ENCODE measurements at places on chromosomes 7 and 10.

DNA sequence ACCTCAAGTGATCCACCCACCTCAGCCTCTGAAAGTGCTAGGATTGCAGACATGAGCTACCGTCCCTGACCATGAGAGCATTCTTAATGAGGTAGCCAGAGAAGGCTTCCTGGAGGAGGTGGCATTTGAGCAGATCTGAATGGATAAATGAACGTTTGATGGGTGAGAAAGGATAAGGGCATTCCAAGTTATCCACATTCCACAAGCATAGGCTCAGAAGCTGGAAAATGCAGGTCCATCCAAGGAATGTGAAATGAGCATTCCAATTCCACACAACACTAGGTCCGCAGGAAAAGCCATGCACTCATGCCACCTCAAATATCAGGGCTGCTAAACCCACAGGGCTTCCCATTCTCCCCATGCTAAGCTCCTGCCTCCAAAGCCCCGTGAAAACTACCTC lies 17.0 kb downstream of the TMEM130 start:
- DNase-seq: no peak

DNA sequence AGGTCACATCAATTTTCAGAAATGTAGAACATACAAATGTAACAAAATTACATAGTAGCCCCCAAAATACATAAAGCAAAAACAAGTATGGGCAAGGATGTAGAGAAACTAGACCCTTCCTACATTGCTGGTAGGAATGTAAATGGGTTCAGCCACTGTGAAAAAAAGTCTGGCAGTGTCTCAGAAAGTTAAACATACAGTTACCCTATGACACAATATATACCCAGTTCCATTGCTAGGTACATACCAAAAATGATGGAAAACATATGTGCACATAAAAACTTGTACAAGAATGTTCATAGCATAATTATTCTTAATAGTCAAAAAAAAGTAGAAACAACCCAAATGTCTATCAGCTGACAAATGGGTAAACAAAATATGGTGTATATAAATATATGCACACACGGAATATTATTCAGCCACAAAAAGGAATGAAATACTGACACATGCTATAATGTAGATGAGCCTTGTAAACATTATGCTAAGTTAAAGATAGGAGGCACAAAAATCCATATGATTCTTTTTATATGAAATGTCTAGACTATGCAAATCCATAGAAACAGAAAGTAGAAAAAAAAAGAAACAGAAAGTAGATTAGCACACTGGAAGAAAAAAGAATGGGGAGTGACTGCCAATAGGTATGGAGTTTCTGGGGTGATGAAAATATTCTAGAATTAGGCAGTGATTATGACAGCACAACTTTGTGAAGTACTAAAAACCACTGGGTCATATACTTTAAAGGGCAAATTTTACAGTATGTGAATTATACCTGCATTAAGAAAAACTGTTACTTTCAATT lies 13.5 kb downstream of the HERPUD2 start:
- no peak for DNase-seq

DNA sequence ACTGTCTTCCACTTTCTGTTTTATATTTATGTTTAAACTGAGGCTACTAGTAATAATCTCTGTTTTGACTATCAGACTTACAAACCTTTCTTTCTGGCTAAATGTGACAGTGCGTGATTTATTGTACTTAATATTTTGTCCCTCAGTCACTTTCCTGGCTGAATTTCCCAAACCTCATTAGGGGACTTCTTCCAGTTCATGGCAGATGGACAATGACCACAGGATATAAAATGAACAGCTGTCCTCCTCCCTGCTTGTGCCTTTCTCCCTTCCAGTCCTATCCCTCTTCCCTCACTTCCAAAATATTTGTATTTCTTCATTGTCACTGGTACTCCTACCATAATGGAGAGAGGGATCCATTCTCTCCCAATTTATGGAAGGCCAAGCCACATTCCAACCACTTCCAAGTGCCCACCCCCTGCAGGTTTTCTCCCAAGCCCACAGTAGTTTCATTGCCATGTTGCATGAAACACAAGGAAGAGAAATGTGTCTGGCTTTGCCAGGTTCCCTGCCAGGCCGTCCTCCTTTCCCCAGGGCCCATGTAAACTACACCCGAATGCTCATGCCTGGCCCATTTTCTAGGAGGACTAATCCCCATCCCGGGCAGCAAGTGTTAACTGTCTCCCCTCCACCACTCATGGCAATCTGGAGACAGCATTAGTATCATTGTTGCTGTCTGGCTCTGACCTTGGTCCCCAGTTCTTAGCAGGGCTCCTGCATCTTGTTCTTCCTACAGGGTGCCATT lies 269.5 kb upstream of the SLC26A5 start:
- DNase-seq: no peak

- no peak for DNase-seq
These were observed 60.8 kb downstream of the AOAH start for GRCh38 chr7:36663481-36663880.

DNA sequence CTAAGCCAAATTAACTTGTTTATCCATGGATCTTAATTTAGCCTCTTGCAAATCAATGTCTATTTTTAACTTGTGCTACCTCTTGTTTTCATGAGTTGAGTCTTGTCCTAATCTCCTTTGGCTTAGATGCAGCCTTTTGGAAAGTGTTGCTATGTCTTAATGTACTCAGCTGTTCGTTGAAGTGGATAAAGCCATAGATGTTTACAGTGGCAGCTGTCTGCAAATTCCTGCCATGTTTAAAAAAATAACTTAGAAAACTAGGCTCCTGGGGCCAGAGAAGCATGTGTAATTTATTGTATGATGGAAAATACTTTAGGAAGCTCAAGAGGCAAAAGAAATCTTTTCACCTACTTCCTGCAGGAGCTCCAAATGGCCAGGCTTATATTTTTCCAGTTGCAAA lies 253.1 kb upstream of the RHOBTB1 start:
- DNase-seq: no peak

DNA sequence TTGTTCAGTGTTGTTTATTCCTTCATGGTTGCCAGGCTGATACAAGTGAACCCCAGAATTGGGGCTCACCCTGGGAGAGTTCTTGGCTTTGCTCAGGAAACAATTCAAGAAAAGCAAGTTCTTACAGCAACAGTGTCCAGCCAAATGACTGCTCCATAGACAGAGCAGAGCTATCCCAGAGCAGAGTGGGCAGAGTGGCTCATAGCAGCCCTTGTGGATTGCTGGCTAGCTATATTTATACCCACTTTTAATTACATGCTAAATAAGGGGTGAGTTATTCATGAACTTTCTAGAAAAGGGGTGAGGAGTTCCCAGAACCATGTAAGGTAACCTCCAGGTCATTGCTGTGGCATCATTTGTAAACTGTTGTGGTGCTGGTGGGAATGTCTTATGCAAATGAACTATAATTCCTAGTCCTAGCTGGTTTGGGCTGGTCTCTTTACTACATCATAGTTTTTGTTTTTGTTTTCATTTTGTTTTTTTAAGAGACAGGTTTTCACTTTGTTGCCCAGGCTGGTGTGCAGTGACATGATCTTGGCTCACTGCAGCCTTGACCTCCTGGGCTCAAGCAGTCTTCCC lies 59.9 kb upstream of the HBP1 start:
- DNase-seq: no peak

GRCh38 chr10:96415891-96416554 lies 57.2 kb upstream of the OPALIN start:
- DNase-seq: no peak

DNA sequence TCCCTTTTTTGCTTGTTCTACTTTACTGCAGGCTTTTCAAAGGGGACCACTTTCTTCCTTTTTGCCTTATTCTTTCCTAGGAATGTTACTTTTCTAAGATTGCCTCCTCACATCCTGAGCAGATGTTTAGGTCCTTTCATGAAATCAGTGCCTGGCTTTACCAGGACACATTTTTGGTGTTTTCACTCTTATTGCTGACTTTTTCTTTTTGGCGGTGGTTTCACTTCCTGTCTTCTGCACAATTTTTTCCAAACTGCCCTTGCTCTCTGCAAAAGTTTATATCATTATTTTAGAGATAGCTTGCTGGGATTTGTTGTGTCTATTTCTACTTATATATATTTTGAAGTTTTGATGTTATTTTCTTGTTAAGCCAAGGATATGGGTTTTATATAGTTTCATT lies 332.2 kb upstream of the MTPN start:
- no peak for DNase-seq

GRCh38 chr10:88372051-88372715 lies 210.9 kb downstream of the RNLS start:
- no peak for DNase-seq

- DNase-seq: no peak
These were observed 32.9 kb downstream of the VOPP1 start for GRCh38 chr7:55539380-55539779.

GRCh38 chr7:5584096-5584495 lies 160.5 kb upstream of the TNRC18 start:
- DNase-seq: no peak

DNA sequence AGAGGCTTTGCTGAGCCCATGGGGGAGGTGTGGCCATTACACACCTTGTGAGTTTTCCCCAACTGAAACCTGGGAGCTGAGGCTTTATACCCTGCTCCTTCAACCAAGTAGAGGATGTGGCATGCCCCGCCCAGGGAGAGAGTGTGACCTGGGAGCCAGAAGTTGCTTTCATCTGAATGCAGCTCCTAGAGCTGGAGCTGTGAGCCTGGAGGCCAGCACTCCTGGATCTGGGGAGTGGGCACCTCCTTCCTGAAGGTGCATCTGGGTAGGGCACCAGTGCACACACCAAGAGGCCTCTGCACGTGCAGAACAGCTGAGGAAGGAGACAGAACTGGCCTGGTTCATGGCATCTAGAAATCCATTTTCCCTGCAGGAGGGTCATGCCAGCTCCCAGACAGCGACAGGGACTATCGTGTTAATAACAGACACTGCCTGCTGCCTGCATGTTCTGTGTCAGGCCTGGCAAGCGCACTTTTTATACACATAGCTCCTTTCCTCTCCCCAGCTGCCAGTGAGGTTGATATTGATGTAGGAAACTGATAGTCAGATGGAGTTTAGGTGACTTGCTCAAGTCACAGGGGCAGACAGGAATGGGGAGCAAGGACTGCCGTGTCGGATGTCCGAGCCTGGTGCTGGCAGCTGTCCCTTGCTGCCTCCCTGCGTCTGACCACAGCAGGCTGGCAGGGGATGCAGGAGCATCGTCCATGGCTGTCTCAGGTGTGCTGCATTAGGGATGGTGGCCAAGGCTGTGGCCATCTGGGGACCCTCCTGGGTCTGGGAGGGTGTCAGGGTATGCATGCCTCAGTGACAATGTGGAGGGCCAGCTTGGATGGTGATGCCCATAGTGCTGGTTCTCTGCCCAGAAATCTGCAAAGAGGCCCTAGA lies 189.9 kb upstream of the CXCL12 start:
- DNase-seq: no peak

DNA sequence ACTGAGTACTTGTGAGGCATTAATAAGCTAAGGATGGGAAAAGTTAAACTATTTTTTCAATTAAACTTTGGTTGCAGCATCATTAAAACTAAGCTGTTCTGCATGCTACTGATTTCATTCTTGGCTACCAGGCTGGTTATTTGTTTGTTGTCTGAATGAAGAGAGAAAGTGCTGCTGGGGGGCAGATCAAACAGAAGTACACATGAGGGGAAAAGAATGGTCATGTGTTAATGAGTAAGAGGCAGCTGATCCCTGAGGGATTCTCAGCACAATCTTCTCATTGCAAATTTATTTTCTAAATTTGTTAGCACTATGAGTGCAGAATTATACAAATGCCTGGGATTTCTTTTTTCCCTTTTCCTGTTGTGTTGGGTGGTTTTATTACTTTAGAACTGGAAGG lies 213.2 kb upstream of the HPS1 start:
- no peak for DNase-seq
